GM23248 (cell line): ENCODE measurements at places on chromosomes 12 and 14. TPM values are rescaled to one million over a fixed set of nuclear protein-coding genes. Genes with fewer than 3 reads are reported as not detected.

GRCh38 chr12:46702581-46703344 lies 123.0 kb downstream of the SLC38A4 start:
- DNase-seq = peak; percentile 66

GRCh38 chr14:45940318-45940717 lies 687.3 kb upstream of the MIS18BP1 start:
- no peak for DNase-seq

DNA sequence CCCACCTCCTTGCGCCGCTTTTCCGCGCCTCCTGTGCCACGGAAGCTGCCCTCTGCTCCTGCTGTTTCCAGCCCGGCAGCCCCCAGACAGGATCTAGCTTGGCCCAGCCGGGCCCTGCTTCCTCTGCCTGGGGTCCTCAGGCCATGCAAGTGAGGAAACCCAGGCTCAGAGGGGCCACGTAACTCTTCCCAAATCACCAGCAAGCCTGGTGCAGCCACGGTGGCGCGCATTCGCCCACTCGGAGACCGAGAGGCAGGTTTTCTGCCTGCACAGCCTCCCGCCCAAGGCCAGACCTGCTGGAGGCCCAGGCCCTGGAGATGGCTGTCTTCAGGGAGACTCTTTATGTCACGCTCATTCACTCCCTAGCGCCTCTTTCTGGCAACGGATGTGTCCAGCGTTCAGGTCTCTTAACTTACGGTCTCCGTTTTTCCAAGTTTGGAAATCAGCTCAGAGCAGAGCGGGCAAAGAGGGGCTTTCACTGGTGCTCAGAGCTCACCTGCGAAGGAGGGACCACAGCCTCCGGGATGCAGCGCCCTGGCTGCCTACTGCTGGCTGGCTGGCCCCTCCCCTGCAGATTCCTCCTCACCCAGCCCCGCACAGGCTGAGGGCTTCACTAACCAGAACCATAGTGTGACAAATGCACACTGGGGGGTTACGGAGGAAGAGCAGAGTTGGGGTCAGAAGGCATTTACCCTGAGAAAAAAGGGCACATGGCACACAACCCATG lies 20.6 kb upstream of the CEP170B start:
- DNase-seq = peak; percentile 26

DNA sequence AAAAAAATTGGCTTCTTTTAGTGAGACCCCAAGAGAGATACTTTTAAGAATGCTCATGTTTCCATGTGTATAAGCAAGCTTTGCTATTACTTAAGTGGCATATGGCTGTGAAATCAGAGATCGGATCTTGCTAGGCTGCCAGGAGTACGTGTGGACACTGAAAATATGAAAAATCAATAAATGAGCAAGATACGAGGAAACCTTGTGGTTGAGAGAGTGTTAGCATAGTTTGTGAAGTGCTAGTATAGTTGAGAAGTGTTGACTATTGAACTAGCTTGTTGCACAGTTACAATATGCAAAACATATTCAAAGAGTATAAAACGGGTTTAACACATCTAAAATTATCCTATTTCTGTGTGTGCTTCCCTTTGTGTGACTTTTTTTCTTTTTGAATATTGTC lies 230.9 kb upstream of the NOVA1 start:
- DNase-seq = no peak

GRCh38 chr14:78592616-78593219 lies 422.5 kb downstream of the NRXN3 start:
- no peak for DNase-seq

Gene HEBP1
- 14.5 and 17.4 TPM in 2 replicates for total RNA-seq

Gene TDRD9
- not detected in 2 replicates for total RNA-seq

Gene CD163
- total RNA-seq = not detected in 2 replicates

Gene PRKD1
- total RNA-seq = 21.0 and 24.2 TPM in 2 replicates

Gene AMHR2
- total RNA-seq = not detected in 2 replicates

Gene ACSS3
- total RNA-seq = 1.9 and 3.2 TPM in 2 replicates
